ENCODE measurements at places on chromosomes 1 and 21.

- DNase-seq: no peak
Observed at GRCh38 chr1:1246577-1247340, at the start of gene C1QTNF12. TSS of gene C1QTNF12 (minus strand) at chr1:1246722. CDS start at chr1:1246690, 32 bp downstream.

GRCh38 chr1:245810181-245810769 is 655.5 kb downstream of the KIF26B start:
- no peak for DNase-seq

DNA sequence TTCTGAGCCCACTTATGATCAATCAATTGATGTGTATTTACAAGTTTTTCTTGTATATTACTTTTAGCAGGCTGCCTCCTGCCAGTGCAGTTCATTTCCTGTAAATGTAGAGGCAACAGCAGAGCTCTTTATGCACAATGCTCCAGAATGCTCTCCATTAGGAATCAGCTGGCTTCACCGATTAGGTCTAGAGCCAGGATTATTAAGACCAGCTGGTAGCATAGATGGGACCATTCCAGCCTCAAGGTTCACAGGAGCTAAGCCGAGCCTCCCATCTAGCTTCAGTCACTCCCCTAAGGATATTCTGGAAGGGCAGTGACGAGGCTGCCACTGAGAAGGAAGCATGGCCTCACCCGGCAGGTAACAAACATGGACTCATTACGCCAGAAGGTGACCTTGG is 36.8 kb downstream of the DHRS3 start:
- no peak for DNase-seq

DNA sequence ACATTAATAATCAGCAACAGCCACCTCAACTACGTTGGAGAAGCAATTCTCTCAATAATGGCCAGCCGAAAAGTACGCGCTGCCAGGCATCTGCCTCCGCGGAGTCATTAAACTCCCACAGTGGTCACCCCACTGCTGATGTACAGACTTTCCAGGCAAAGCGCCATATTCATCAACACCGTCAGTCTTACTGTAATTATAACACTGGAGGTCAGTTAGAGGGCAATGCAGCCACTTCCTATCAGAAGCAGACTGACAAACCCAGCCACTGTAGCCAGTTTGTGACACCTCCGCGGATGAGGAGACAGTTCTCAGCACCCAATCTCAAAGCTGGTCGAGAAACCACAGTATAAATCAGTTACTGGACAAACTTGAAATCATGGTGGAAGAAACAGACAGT is 93.9 kb downstream of the KIF1B start:
- DNase-seq: peak; percentile 40

GRCh38 chr1:170354690-170355089 is 177.3 kb upstream of the GORAB start:
- DNase-seq: no peak

DNA sequence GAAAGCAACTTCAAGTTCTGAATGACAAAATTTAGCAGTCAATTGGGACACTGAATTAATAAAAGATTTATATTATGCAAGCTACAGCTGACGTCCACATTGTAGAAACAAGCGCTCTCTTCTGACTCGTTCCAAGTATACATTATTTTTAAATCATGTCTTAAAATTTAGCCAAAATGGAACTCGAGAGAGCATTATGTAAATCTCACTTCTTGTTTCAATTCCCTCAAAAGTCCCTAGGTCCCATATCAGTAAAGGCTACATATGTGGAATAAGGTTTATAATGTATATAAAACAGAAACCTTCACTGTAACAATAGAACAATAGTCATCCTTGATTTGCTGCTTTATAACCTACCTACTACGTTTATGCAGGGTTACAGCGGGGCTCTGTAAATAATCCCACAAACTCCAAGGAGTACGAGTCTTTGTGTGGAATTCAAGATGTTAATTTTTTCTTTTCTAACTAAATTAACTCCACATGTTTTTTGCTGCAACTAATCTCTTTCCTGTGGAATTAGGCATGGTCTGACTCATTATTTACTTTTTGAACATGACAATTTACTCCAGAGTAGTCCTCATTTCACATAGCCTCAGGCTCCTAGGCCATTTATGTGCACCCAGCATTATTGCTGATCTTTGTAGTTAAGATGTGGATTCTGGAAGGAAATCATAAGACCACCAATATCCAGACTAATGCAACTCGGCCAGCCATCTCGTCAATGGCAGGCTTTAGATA is 785.1 kb downstream of the LTN1 start:
- no peak for DNase-seq

DNA sequence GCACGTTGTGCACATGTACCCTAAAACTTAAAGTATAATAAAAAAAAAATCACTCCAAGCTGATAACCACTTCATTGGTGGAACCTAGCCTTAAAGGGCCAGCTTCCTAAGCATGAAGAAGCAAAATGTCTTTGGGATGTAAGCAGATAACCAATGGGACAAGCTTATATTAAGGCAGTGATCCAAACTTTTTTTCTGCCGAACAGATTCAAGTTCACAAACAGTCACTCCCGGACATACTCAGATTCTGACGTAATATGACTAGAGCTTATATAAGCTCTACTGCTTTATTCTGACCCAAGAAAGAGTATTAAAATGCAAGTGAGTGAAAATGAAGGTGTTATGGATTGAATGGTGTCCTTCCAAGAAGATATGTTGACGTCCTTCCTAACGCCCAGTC is 44.9 kb upstream of the HIVEP3 start:
- DNase-seq: no peak

DNA sequence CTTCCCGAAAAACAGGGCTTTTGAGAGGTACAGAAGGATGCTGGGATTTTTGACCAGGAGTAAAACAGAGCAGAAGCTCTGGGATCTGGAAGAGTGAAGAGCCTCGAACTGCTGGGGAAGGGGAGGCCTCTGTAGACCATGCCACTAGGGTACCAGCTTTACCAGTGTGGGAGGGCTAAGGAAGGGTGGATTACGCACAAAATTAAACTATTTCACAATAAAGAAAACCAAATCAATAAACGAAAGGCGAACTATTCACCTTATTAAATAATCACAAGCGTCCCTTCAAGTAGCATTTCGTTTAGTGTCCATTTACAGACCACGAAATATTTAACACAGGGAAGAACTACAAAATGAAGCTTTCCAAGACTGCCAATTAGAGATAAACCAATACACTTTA is 723 bp downstream of the CZIB start:
- no peak for DNase-seq

- DNase-seq: no peak
Observed at GRCh38 chr1:234858722-234859121, 248.7 kb upstream of the IRF2BP2 start.

GRCh38 chr1:53122201-53122885 is 20.1 kb downstream of the SLC1A7 start:
- DNase-seq: peak; percentile 57

DNA sequence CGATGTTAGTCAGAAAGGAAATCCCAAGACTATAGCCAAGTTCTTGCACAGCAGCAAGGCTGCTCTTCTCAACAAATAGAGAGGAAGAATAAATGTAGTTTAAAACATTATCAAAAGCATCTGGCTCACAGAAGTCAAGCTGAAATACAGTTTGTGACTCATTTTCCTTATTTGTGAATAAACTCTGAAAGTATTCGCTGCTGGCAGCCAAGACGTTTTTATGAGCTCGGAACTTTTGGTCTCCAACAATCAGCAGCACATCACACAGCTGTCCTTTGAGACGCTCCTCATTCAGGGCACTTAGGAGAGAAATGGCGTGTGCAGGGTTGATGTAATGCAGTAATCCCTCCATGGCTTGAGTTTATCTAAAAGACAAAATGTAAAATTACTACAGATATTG is 16.4 kb downstream of the ZBTB21 start:
- DNase-seq: no peak

- DNase-seq: no peak
Observed at GRCh38 chr1:7919880-7920279, 20.8 kb downstream of the TNFRSF9 start.

- peak; percentile 40 for DNase-seq
Observed at GRCh38 chr1:12621346-12622335, 3.6 kb upstream of the DHRS3 start.

DNA sequence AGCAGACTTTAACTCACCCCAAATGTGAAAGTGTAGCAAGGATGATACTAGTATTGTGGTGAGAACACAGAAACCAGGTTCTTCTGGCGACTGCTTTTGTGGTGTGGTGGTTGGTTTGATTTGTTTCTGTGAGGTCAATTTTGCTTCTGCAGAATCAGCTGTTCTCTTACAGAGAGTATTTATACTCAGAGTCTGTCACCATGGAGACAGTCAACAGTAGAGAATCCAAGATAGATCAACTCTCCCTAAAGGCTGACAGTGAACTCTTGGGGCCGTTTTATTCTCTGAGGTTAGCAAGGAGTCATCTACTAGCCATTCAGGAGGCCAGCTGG is at the start of gene CFAP107:
Gene CFAP107, plus strand, starts transcription at position 209 of the 332 bp plus-strand sequence. CDS start 231 bp downstream, outside the sequence.
- no peak for DNase-seq

DNA sequence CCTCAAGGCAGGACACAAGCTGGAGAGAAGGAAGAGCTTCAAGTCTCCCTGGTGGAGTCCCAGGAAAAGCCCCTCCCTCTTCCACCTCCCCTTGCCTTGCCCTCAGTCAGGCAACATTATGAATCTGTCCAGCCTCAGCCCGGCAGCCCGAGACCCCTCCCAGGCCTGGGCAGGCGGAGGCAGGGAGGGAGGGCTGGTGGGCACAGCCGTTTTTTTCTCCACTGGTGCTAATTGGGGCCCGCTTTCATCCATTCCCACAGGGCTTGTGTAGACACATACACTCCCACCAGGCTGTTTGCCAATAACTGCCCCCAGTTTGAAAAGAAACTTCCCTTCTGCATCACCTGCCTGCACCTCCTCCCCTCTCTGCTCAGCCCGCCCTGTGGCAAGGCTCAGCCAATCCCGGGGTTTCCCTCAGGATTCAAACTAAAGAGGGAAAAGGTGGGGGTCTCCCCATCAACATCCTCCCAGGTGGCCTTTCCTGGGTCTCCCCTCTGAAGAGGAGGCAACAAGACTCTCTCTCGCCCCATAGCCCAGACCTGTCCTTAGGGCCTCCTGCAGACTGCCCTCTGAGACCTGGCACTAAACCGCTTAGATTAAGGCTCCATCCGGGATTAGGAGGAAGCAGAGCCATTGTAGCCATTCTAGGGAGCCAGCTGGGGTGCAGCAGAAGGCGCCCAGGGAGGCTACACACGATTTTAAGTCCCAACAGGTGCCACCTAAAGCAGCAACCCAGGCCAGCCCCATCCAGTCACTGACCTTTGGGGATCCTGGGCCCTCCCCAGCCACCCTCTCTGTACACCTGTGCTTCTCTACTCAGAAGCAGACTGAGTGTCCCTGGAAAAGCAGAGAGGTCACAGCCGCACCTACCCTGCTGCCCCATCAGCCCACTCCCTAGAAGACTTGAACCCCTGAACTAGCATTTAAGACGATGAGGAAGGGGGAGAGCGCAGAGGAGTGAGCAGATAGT is 3.5 kb downstream of the IGSF9 start:
- DNase-seq: peak; percentile 12

DNA sequence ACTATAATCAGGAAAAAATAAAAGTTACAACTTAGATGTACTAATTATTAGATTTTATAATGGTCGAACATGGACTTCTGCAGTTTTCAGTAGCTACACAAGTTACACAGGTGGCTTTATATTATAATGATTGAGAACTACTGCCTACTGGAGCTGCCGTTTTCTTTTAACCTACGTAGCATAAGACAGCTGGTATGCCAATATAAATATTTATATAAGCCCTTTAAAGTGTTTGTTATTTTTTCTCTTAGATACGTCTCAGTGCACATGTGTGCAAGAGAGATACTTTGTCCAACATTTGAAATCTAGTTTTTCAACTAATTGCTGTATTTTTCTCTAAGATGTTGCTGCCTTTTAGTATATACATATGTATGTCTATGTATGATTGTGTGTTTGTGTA is 42.4 kb downstream of the PDC start:
- DNase-seq: no peak

- DNase-seq: peak; percentile 7
Observed at GRCh38 chr1:201328576-201328975, 45.3 kb downstream of the PKP1 start.

GRCh38 chr1:229699613-229700267 is 73.7 kb downstream of the URB2 start:
- DNase-seq: no peak

DNA sequence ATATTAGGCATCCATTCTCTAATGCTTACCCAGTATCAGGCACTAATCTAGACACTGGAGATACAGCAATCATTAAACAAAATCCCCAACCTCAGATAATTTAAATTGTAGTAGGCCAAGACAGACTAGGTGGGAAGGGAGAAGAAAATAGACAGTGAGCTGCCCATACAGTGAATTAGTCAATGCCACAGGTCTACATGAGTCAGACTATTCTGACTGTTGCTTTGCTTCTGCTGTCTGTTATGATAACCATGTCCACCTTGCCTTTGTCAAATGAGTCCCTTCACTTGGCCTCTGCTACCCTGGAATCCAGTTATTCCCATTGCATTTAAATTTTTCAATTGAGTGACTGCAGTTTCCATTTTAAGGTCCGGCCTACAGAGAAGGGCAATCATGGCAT is 59.5 kb downstream of the PIK3R3 start:
- DNase-seq: no peak

DNA sequence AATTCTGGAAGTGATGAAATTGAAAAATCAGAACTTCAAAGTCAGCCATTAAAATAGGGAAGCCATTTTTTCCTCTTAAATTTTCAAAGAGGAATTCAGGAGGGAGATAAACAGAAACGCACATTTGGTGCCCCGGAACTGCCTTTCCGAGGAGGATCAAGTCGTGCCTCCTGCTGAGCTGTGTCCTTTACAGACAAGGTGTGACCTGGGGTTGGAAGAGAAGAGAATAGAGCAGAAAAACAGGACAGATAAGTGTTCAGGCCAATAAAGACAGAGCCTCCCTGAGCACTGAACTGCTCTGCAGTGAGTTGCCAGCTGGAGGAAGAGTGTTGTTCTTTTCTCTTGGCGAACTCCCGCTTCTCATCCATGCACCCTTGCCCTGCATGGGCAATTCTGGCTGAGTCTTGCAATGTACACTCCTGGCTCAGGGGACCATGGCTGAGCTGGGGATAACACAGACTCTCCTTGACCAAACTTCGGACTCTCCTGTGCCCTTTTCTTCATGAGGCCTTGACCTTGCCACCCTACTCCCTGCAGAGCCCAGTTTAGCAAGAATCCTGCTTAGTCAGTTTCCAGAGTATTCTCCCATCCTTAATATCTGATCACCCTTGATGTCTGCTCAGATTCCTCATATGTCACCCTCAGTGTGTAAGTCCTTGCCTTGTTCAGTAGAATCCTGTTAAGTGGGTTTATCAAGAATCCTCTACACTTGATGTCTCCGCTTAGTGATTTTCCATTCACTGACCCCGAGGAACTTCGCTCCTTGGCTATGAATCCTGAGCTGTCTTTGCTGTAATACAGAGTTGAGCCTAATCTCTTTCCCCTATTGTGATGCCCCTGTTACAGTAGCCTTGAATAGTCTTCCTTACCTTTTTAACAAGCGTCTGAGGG is 1.3 kb upstream of the MTARC1 start:
- DNase-seq: no peak

DNA sequence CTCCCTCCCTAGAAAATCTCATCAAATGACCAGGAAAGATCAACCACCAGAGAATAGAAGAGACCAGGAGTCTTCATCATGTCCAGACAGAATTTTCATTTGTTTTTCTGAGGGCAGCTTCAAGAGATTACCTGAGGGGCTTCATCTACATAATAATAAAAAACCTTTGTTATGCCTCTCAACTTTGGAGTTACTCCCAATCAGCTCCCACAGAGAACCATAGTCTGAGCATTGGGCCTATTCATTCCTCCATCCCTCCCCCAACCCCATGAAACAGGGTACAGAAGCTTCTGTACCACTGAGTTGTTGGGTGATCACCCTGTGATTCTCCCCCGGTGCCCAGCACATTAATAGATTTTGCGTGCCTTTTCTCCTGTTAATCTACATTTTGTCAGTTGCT is 53.3 kb upstream of the PRRC2C start:
- DNase-seq: no peak

Measured in left cardiac atrium (tissue), 4 donors.